ENCODE measurements at places on chromosomes 13 and 19. TPM values are rescaled to one million over a fixed set of nuclear protein-coding genes. Genes with fewer than 3 reads are reported as not detected.

GRCh38 chr13:48491423-48492095 lies 41.3 kb downstream of the RCBTB2 start:
- no peak for DNase-seq

GRCh38 chr13:33053397-33054066 lies 37.3 kb downstream of the KL start:
- DNase-seq, result no peak

The IL4I1 gene
- 0.38 TPM for total RNA-seq

GRCh38 chr13:38933786-38934185 lies 56.8 kb downstream of the STOML3 start:
- DNase-seq, result no peak

DNA sequence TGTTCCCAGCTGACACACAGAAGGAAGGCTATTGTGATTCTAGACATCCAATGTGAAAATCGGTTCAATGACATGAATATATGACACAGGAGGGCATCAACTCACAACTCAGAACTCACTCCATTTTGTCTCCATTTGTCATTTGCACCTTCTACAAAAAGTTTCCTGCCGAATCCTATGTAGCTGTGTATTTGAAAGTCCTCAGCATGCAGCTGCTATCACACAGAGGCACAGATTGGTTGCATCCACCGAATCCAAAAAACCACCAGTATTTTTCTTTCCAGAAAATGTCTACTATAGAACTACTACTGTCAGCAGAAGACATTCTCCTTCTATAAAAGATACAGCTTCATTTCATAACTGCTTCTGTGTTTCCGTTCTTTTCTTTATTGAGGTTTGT lies 13.3 kb downstream of the PCDH9 start:
- no peak for DNase-seq

Data from left cardiac atrium (tissue), 4 donors.